ENCODE measurements at places on chromosomes 6 and 20. TPM values are rescaled to one million over a fixed set of nuclear protein-coding genes. Genes with fewer than 3 reads are reported as not detected.
A peak's percentile ranks its signal among the peaks of the same experiment; 100 is the strongest.

- peak overlapping the region; percentile 68 for H3K4me3 ChIP-seq
- H3K4me1 ChIP-seq: peaks cover 2% of the 10 kb centered on the region
- no peaks in the 10 kb centered on the region for H3K36me3 ChIP-seq
- DNase-seq: no peak
Observed at GRCh38 chr6:136550045-136550329, 235 bp downstream of the MAP7 start.

DNA sequence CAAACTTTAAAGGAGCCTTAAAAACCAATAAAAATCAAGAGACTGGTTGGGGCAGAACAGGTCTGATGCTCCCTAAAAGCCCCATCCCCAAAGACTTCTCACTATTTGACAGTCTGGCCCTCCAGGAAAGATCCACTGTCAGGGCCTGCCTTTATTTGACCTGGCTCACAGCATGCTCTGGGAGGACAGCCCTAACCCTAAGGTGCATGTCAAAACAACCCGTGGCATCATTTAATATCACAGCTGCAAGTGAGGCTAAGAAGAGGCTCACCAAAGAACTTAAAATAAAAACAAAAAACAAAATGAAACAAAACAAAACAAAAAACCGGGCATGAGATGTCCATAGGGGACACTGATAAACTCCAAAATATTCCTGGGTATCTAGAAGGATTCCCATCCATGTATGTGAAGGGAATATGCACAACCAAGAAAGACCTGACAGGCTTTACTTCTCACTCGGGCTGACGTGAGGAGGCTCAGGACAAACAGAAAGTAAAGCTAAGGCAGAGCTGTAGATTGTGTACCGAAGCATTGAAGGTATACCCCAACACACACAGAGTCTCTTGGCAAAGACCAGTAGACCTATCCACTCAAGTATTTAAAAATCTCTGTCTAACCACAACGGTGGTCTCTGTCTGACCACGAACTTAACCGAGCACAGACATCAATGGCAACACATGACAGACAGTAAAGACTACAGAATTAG lies 57.3 kb downstream of the AHI1 start:
- H3K4me1 ChIP-seq: no peaks in the 10 kb centered on the region
- H3K4me3 ChIP-seq: no peak overlapping the region
- no peak overlapping the region for H3K27ac ChIP-seq

DNA sequence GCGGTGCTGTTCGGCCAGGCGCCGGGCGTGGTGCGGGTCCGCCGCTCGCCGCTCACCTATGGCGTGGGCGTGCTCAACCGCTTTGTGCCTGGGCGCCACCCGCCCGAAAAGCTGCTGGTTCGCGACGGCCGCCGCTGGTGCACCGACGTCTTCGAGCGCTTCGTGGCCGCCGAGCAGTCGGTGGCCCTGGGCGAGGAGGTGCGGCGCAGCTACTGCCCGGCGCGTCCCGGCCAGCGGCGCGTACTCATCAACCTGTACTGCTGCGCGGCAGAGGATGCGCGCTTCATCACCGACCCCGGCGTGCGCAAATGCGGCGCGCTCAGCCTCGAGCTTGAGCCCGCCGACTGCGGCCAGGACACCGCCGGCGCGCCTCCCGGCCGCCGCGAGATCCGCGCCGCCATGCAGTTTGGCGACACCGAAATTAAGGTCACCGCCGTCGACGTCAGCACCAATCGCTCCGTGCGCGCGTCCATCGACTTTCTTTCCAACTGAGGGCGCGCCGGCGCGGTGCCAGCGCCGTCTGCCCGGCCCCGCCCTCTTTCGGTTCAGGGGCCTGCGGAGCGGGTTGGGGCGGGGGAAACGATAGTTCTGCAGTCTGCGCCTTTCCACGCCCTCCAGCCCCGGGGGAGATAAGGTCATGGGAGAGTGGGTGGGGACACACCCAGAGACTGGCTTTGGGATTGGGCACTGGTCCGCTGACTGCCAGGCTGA lies 15.7 kb downstream of the ADISSP start:
- H3K27ac ChIP-seq: no peak overlapping the region
- DNase-seq: peak; percentile 60
- peak overlapping the region; percentile 16 for H3K4me3 ChIP-seq
- no peaks in the 10 kb centered on the region for H3K4me1 ChIP-seq

DNA sequence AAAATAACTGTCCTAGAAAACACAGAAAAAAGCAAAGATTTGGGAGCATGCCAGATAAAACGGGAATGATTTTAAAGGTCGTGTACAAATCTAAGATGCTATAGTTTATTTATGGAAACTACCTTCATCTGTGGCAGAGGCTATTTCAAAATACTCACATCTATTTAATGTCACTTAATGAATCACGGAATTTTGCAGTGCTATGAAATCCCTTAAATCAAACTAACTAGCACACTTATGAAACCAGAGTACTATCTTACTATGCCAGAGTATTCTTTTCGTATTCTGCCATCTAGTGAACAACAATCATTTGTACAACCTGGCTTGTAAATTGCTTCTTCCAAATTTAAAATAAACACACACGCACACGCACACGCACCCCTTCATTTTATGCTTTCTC lies 77.9 kb upstream of the BMP5 start:
- H3K27me3 ChIP-seq: no peaks in the 10 kb centered on the region
- no peak overlapping the region for H3K27ac ChIP-seq
- no peaks in the 10 kb centered on the region for H3K4me1 ChIP-seq
- DNase-seq: no peak

- no peak overlapping the region for H3K27ac ChIP-seq
- peak; percentile 7 for DNase-seq
- no peaks in the 10 kb centered on the region for H3K36me3 ChIP-seq
- no peak overlapping the region for H3K4me3 ChIP-seq
Observed at GRCh38 chr20:39986173-39986904, 702.7 kb downstream of the MAFB start.

GRCh38 chr6:35194390-35194789 lies 19.4 kb upstream of the SCUBE3 start:
- no peaks in the 10 kb centered on the region for H3K4me1 ChIP-seq
- no peak overlapping the region for H3K27ac ChIP-seq
- DNase-seq: no peak
- H3K36me3 ChIP-seq: no peaks in the 10 kb centered on the region

GRCh38 chr6:155219858-155220301 lies 43.9 kb upstream of the CLDN20 start:
- no peak overlapping the region for H3K27ac ChIP-seq
- no peaks in the 10 kb centered on the region for H3K27me3 ChIP-seq
- no peak overlapping the region for H3K4me3 ChIP-seq
- 0 out of 2 replicates have a peak, but pooled peaks cover 4% of the 10 kb centered on the region for H3K4me1 ChIP-seq
- no peak for DNase-seq

- no peak overlapping the region for H3K4me3 ChIP-seq
- H3K36me3 ChIP-seq: no peaks in the 10 kb centered on the region
- DNase-seq: no peak
- no peaks in the 10 kb centered on the region for H3K4me1 ChIP-seq
- no peaks in the 10 kb centered on the region for H3K27me3 ChIP-seq
Observed at GRCh38 chr6:145689529-145689928, 45.8 kb downstream of the EPM2A start.

- H3K27ac ChIP-seq: no peak overlapping the region
- no peak overlapping the region for H3K4me3 ChIP-seq
- no peak for DNase-seq
- no peaks in the 10 kb centered on the region for H3K36me3 ChIP-seq
- no peaks in the 10 kb centered on the region for H3K27me3 ChIP-seq
Observed at GRCh38 chr20:2080532-2081224, 20.9 kb upstream of the STK35 start.

DCDC2 gene
- total RNA-seq: 0.15 TPM

DNA sequence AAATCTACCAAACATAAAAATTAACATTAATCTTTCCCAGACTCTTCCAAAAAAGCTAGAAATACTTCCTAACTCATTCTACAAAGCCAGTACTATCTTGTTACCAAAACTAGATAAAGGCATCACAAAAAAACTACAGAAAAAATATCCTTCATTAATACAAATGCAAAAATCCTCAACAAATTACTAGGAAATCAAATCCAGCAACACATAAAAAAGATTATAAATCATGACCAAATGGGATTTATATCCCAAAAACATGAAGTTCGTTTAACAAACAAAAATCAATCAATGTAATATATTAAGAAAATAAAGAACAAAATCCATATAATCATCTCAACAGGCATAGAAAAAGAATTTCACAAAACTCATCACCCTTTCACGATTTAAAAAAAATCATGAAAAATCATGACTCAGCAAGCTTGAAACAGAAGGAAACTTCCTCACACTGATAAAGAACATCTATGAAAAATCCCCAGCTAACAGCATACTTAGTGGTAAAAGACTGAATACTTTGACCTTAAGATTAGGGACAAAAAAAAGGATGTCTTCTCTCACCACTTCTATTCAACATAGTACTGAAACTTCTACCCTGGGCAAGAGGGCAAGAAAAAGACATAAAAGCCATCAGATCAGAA lies 43.2 kb downstream of the RANBP9 start:
- no peak overlapping the region for H3K27ac ChIP-seq
- no peaks in the 10 kb centered on the region for H3K36me3 ChIP-seq
- DNase-seq: no peak
- H3K4me1 ChIP-seq: no peaks in the 10 kb centered on the region
- H3K27me3 ChIP-seq: no peaks in the 10 kb centered on the region

- no peak for DNase-seq
- peaks cover 13% of the 10 kb centered on the region for H3K4me1 ChIP-seq
- no peak overlapping the region for H3K4me3 ChIP-seq
- no peaks in the 10 kb centered on the region for H3K36me3 ChIP-seq
Observed at GRCh38 chr6:41439524-41440418, 104.4 kb downstream of the NCR2 start.

MAFB gene
- total RNA-seq: 1.8 TPM

EPHA7 gene
- 6.8 TPM for total RNA-seq

TAGAP gene
- not detected for total RNA-seq

- no peaks in the 10 kb centered on the region for H3K27me3 ChIP-seq
- H3K36me3 ChIP-seq: no peaks in the 10 kb centered on the region
- H3K4me1 ChIP-seq: no peaks in the 10 kb centered on the region
- no peak overlapping the region for H3K4me3 ChIP-seq
- H3K27ac ChIP-seq: no peak overlapping the region
Observed at GRCh38 chr20:47740121-47740861, 45.0 kb downstream of the SULF2 start.

OPN5 gene
- total RNA-seq: not detected

DNA sequence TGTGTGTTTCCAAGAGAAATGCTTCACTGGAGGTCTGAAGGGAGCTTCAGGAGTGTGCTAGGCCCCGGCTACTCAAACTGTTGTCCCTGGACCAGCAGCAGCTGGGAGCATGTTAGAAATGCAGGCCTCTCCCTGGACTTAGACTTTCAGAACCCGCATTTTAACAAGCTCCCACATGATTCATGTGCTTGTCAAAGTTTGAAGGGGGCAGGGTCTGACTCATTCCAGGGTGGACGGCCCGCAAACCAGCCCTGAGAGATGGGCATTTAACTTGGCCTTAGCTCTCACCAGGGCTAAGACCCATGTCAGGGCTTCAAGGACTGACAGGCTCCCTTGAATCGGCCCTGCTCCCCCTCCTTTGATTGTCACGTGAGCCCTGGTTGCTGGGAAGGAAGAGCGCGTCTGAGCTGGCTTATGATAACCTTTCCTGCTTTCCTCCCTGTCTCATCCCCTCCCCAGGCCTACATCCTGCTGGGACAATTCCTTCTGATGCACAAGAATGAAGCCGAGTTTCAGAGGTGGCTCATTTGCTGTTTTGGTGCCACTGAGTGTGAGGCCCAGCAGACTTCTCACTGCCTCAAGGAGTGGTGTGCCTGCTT lies 35.5 kb downstream of the BANF2 start:
- no peaks in the 10 kb centered on the region for H3K27me3 ChIP-seq
- no peak overlapping the region for H3K4me3 ChIP-seq
- H3K36me3 ChIP-seq: no peaks in the 10 kb centered on the region
- H3K4me1 ChIP-seq: peaks cover 3% of the 10 kb centered on the region

DNA sequence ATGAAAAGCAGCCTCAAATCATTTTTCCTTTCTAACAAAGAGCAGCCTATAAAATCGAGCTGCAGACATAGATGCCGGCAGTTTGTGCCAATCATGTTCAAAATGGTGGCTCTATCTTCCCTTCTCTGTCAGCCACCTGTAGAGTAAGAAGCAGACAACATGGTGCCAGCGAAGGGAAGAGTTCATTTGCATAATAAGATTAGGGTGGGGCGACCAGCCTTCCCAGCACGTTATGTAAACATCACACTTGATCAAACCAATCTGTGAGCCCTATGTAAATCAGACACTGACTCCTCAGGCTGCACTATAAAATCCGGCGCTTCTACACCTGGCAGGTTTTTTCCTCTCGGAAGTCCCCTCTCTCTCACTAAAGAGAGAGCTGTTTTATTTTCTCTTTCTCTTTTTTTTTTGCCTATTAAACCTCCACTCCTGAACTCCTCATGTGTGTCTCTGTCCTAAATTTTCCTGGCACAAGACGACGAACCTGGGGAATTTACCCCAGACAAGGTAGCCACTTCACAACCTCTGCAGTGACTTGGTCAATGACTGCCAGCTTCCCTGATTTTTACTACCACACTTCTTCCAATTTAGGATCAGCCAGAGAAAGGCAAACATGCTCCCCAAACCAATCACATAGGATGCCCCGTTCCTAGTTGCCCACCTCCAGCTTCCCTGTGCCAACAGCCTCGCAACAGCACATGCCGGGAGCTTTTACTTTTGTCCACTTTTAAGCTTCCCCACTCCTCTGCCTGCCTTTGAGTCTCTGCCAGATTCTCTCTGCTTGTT lies 12.9 kb downstream of the TPMT start:
- H3K27me3 ChIP-seq: no peaks in the 10 kb centered on the region
- H3K4me1 ChIP-seq: no peaks in the 10 kb centered on the region
- H3K36me3 ChIP-seq: peaks cover 4% of the 10 kb centered on the region
- H3K4me3 ChIP-seq: no peak overlapping the region
- DNase-seq: no peak

DNA sequence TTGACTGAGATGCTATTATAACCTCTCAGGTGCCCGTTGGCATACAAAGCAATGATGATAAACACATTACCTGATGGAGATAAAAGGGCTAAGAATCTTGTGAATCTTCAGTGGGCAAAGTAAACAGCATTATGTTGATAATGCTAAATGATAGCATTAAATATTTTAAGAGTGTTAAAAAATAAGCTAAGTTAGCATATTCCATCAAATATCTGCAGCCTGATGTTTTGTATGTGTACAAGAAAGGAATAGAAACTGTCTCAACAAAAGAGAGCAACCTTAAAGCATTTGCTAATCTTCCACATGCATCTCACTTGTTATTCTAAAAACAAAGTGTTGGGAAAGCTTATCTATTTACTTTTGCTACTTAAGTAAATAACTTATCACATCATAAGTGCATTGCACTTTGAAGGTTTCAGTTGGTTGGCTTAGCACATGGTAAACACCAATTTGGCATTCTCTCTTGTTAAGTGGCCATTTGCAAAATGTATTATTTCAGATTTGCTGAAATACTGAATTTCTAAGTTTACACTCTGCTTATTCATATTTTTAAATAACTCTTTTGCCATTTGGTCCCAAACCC lies 151.6 kb downstream of the SYNDIG1 start:
- H3K27me3 ChIP-seq: no peaks in the 10 kb centered on the region
- no peak overlapping the region for H3K27ac ChIP-seq
- peaks cover 3% of the 10 kb centered on the region for H3K4me1 ChIP-seq
- DNase-seq: no peak
- H3K4me3 ChIP-seq: no peak overlapping the region

GRCh38 chr6:138430361-138431145 lies 26.5 kb downstream of the HEBP2 start:
- no peak for DNase-seq
- H3K4me1 ChIP-seq: no peaks in the 10 kb centered on the region
- H3K27ac ChIP-seq: no peak overlapping the region
- no peak overlapping the region for H3K4me3 ChIP-seq
- no peaks in the 10 kb centered on the region for H3K27me3 ChIP-seq
